Activated CD4-positive, alpha-beta T cell treated with anti-CD3 and anti-CD28 coated beads, Interleukin-10, Interleukin-2, amounts not matched to agents 100 ng/mL and 50 ng/mL, durations not matched to agents 16 hours and 8 hours (primary cell): ENCODE measurements at places on chromosomes 7 and 10.

DNA sequence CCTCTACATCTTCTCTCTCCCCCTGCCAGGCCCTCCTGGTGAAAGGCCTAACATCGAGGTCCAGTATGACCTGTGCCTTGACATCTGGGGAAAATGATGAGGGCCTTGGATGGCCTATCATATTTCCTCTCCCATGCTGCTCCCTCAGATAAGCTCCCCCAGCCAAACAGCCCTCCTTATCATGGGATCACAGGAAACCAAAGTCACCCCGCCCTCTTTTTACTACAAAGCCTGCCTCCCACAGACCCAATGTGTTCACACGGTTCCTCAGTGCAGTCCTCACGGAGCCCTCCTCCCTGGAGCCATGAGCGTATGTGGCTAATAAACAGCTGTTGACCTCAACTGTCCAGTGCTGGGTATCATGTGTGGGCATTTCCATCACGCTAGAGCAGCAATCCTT is 32.0 kb downstream of the C10orf90 start:
- DNase-seq, result no peak

- peak; percentile 57 for DNase-seq
Observed at GRCh38 chr10:69734797-69735468, 66.8 kb upstream of the COL13A1 start.

DNA sequence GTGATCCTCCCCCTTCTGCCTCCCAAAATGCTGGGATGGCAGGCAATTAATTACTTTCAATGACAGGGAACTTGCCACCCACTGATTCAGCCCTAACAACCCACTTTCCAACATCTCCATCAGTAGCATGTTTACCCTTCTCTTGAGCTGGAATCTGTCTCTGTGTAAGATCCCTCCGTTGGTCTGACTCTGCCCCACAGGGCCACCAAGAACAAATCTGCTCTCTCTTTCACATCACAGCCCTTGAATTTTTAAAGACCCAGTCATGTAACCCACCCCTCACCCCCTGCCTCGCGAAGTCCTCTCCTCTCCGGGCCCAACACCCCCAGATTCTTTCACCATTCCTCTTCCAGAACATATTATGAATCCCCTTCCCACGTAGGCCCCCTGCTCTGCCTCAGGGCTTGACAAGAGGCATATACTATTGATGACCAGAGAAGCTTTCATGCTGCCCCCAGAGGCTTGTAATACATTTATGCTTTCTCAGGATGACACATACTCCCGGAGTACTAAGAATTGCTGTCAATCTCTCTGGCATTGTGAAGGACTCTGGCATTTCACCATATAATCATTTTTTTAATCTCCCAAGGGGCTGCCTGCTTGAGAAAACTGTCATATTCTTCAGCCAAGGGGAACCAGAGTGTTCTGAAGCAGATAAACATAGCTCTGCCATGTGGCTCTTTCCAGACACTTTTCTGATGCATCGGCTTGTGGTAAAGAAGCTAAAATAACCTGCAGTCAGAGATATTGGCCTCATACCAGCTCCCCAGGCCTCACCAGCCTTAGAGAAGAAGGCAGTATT is 179.2 kb upstream of the AUTS2 start:
- no peak for DNase-seq

DNA sequence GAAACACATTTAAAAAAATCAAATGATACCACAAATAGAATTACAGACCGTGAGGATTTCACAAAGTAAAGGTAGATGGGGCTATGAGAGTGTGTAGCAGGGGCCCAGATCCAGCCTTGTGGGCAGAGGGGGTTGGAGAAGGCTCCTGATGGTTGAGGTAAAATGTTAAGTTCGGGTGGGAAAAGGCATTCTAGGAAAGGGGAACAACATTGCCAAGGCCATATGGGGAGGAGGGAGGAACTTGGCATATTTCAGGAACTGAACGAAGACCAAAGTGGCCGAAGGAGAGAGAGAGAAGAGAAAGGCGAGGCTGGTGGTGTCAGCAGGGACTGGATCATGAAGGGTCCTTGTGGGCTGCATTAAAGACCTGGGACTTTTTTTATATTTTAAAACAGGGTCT is 98.9 kb downstream of the CARD11 start:
- DNase-seq, result no peak

GRCh38 chr10:110533149-110533548 is 34.3 kb upstream of the SMC3 start:
- no peak for DNase-seq

DNA sequence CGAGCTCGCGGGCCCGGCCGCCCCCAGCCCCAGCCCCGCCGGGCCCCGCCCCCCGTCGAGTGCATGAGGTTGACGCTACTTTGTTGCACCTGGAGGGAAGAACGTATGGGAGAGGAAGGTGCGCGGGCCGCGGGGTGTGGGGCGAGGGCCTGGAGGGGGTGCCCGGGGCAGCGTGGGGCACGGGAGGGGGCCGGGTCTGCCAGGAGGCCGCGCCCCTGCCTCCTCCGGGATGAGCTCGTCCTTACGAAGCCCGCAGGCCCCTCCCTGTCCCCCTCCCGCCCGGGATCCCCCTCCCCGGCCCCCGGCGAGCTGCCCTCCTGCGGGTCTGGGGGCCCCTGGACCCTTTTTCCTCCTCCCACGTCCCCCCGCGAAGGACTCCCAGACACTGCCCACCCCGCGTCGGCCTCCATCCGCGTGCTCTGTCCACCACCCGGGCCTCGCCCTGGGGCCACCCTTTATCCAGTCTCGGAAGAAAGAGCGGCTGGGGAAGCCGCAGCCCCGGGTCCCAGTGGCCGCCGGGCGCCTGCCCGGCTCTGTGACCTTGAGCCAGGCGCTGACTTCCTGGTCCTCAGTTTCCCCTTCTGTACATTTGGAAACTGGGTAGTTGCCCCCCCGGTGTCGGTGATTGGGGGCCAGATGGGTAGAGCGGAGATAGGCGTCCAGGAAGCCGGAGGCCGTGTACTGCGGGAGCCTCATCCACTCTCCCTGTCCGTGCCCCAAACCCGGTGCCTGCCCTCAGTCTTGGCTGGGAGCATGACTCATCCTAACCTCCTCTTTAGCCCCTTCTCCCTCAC is 521 bp downstream of the LIMK1 start:
- DNase-seq, result peak; percentile 53

DNA sequence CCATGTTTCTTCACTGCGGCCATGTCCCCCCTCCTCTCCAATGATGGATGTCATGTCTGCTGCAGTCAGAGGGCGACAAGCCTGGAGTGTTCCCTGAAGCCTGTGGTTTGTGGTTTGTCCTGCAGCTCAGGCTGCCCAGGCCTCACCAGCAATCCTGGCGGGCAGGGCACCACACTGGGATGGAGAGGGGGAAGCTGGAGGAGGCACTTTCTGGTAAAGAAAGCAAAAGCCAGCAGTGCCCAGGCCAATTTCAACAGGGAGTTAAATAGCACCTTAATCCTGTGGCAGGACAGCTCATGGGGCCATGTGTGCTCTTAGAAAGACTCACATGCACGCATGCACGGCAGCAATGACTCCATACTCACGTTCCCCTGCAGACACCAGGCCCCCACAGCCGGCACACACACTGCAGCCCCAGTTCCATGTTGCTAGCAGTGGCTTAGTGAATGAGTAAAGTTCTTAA is 158.3 kb downstream of the EGFR start:
- no peak for DNase-seq

GRCh38 chr10:36679554-36679953 is 445.8 kb upstream of the ANKRD30A start:
- DNase-seq, result no peak

GRCh38 chr7:157964016-157964415 is 623.6 kb downstream of the PTPRN2 start:
- no peak for DNase-seq

GRCh38 chr10:110487411-110488331 is 10.0 kb upstream of the DUSP5 start:
- DNase-seq, result no peak

- DNase-seq, result no peak
Observed at GRCh38 chr7:96719164-96719563, 9.5 kb upstream of the SEM1 start.

GRCh38 chr7:47846138-47846836 is 102.0 kb downstream of the PKD1L1 start:
- no peak for DNase-seq

GRCh38 chr10:9331583-9332008 is 1277.1 kb downstream of the GATA3 start:
- DNase-seq, result peak; percentile 50

DNA sequence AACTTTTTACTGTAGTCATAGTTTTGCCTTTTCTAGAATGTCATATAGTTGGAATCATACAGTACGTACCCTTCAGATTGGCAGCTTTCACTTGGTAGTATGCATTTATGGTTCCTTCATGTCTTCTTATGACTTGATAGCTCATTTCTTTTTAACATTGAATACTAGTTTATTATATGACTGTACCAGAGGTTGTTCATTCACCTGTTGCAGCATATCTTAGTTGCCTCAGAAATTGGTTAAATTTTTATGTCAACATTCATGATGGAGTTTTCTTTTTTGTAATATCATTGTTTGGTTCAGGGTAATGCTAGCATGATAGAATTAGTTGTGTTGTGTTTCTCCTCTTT is 94.8 kb upstream of the CDK13 start:
- DNase-seq, result no peak

DNA sequence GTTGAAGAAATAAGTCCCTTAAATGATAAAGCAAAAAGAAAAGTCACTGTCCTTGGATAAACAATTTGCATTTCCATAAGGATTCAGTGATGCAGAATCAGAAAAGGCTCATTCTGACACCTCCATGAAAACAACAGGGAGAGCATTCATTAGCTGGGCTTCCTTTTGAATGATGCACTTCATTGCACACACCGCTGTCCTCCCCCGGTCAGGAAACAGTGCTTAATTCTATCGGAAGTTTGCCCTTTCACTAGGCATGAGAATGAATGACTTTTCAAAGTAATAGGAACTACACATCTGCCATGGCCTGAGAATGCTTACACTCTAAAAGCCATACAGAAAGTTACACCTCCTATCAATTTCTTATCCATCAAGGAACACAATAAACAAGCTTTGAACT is 4.2 kb downstream of the PCDH15 start:
- DNase-seq, result no peak

DNA sequence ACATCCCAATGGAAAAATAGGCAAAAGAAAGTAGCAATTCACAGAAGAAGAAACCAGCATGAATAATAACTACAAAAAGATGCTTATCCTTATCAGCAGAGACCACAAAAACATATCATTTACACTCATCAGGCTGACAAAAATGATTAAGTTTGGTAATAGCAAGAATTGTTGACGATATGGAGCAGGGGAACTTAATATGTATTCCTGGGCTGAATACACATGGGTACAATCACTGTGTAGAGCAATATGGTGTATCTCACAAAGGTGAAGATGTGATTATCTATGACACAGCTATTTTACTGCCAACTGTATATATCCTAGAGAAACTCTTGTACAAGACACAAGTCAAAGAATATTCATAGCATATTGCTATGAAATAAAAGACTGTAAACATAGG is 141.8 kb upstream of the NOBOX start:
- DNase-seq, result no peak

GRCh38 chr10:11714750-11715365 is 27.3 kb upstream of the ECHDC3 start:
- no peak for DNase-seq
